Mesendoderm (in vitro differentiated cells): ENCODE measurements at places on chromosomes 1 and 21.
A peak's percentile ranks its signal among the peaks of the same experiment; 100 is the strongest.

DNA sequence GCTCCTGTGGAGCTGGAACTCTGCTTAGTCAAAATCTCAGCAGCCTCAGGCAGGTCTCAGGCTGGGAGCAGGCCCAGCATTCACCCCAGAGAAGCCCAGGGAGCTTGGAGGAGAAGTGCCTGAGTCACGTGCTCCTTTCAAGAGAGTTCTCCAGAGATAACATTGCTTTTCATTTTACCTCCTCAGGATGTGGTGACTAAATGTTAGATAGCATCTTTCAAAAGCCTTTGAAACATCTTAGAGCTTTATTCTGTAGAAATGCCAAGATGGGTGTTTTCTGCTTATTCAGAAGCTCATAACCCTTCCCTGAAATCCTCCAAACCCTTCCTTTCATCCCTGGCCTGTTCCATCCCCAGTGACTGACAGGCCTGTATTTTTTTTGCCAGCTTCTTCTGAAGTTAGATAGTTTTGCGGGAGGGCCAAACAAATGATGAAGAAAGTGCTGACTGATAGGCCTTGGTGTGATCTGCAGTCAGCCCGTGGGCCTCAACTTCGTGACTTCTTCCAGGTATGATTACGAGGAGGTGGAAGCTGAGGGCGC, 58.0 kb downstream of the PGM1 start:
- DNase-seq = no peak
- H3K4me3 ChIP-seq = no peak overlapping the region
- peaks cover 4% of the 10 kb centered on the region for H3K36me3 ChIP-seq
- H3K27ac ChIP-seq = no peak overlapping the region
- no peaks in the 10 kb centered on the region for H3K4me1 ChIP-seq

- DNase-seq = no peak
- H3K27me3 ChIP-seq = no peaks in the 10 kb centered on the region
- H3K4me1 ChIP-seq = no peaks in the 10 kb centered on the region
- H3K36me3 ChIP-seq = no peaks in the 10 kb centered on the region
- no peak overlapping the region for H3K27ac ChIP-seq
Measured at GRCh38 chr1:68376441-68376840, 73.3 kb downstream of the RPE65 start.

- H3K36me3 ChIP-seq = no peaks in the 10 kb centered on the region
- DNase-seq = peak; percentile 50
- H3K27me3 ChIP-seq = no peaks in the 10 kb centered on the region
Measured at GRCh38 chr1:12511516-12512468, 106.2 kb downstream of the DHRS3 start.

- H3K27ac ChIP-seq = peak overlapping the region; percentile 25
- no peak for DNase-seq
- H3K27me3 ChIP-seq = no peaks in the 10 kb centered on the region
- no peaks in the 10 kb centered on the region for H3K36me3 ChIP-seq
Measured at GRCh38 chr1:15214527-15214926, 32.5 kb upstream of the FHAD1 start.

DNA sequence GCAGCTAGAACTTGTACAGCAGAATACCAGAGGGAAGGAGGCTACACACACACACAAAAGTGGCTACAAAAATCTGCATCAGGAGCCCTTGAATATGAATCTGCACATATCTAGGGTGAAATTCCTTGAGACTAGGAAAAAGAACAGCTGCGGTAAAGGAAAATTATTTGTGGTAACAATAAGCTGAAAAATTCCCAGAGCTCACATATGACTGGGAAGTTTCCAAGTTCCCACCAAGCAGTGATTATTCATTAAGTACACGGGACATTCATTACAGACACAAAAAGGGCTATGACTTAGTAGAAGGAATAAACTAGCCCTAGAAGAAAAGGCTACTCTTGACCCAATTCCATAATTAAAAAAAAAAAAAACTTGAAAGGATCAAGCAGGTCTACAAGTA, 149.5 kb upstream of the BACE2 start:
- DNase-seq = no peak
- H3K27ac ChIP-seq = no peak overlapping the region
- no peak overlapping the region for H3K4me3 ChIP-seq
- H3K27me3 ChIP-seq = no peaks in the 10 kb centered on the region
- H3K36me3 ChIP-seq = no peaks in the 10 kb centered on the region

DNA sequence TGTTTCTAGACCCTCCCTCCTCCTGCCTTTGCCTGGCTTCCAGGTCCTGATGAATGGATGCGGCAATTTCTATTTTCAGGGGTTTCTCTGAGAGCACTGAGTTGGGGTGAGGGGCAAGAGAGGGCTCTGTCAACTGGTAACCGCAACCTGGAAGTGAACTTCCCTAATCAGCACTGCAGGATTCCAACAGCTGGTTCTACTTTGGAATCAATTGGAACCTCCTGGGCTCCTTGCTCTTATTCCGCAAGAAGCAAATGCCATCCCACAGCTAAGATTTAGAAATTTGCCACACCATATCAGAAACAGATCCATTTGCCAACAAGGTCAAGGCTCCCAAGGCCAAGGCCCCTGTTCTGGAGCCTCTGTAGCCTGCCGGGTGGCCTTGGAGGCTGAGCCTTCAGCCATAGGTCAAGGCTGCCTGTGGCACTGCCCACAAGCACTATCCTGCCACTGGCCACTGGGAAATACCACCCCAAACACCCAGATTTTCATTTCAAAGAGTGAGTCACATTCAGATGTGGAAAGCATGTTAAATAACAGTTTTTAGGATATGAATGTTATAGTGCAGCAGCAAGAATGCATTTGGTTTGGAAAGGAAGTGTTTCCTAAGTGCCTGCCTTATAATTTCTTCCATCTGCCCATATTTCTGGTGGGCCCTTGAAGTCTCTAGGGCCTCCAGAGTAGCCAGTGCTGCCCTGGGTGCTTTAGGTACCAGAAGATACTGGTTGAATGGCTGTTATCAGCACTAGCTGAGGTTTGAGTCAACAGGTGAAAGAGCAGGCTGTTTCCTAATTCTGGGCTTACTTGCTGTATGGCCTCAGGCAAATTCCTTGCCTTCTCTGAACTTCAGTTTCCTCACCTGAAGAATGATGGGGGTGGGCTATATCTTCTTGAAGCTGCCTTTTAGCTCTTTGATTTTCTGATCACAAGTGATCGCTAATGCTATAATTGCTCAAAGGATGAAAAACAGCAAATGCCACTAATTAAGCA, 56.3 kb upstream of the JUN start:
- H3K27ac ChIP-seq = no peak overlapping the region
- H3K4me1 ChIP-seq = no peaks in the 10 kb centered on the region
- no peaks in the 10 kb centered on the region for H3K36me3 ChIP-seq
- DNase-seq = peak; percentile 52
- no peaks in the 10 kb centered on the region for H3K27me3 ChIP-seq
- H3K4me3 ChIP-seq = no peak overlapping the region

DNA sequence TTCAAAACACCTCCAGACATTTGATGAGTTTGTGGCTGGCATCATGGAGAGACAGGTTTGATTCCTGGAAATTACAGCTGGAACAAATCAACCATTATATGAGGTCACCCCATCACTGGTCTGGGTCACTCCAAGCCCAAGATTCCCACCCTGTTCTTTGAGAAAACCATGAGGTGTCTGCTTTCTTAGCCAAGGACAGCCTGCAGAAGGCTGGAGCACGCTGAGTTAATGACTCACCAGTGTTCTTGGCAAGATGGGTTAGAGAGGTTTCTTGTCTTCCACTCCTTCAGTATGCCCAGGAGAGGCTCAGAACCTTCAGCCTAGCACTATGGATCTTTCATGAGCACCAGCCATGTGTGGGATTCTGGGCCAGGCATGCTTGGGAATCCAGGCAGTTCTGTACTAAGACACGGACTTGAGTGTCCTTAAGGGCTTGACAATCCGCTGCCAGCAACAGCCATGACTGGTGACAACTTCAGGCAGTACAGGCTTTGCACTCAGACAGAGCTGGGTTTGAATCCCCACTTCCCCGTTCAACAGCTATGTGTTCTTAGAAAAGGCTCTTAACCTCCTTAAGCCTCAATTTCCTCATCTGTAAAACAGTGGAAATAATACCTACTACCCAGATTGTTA, 43.9 kb downstream of the GRHL3 start:
- no peak overlapping the region for H3K27ac ChIP-seq
- no peaks in the 10 kb centered on the region for H3K36me3 ChIP-seq
- no peaks in the 10 kb centered on the region for H3K27me3 ChIP-seq
- no peak overlapping the region for H3K4me3 ChIP-seq
- no peak for DNase-seq
- H3K4me1 ChIP-seq = no peaks in the 10 kb centered on the region

DNA sequence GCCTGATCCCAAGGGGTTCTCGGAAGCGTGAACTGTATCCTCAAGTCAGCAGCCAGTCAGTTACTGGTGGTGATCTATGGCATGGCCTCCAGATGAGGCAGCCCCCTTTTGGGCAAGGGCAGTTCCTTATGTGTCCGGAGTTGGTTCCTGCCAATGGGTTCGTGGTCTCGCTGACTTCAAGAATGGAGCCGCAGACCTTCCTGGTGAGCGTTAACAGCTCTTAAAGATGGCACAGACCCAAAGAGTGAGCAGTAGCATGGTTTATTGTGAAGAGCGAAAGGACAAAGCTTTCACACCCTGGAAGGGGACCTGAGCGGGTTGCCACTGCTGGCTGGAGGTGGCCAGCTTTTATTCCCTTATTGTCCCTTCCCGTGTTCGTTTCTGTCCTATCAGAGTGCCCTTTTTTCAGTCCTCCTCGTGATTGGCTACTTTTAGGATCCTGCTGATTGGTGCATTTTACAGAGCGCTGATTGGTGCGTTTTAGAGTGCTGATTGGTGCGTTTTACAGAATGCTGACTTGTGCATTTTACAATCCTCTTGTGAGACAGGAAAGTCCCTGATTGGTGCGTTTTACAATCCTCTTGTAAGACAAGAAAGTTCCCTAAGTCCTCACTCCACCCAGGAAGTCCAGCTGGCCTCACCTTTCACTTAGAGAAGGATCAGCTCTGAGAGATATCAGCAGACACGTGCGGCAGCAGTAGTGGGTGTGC, 8.9 kb upstream of the IL10RB start:
- no peak overlapping the region for H3K27ac ChIP-seq
- H3K36me3 ChIP-seq = no peaks in the 10 kb centered on the region
- H3K27me3 ChIP-seq = no peaks in the 10 kb centered on the region
- H3K4me1 ChIP-seq = no peaks in the 10 kb centered on the region
- no peak overlapping the region for H3K4me3 ChIP-seq

- H3K4me3 ChIP-seq = peak within 1 kb of the TSS; percentile 81
- peaks cover 7% of the 10 kb centered on the region for H3K36me3 ChIP-seq
- peak within 1 kb of the TSS; percentile 92 for H3K27ac ChIP-seq
- no peaks in the 10 kb centered on the region for H3K27me3 ChIP-seq
- H3K4me1 ChIP-seq = peaks cover 23% of the 10 kb centered on the region
Measured at GRCh38 chr1:247331525-247332214, at the start of gene ZNF496. TSS of gene ZNF496 (minus strand) at chr1:247331867. CDS start at chr1:247329578, 2,289 bp downstream.

- no peaks in the 10 kb centered on the region for H3K36me3 ChIP-seq
- peaks cover 5% of the 10 kb centered on the region for H3K4me1 ChIP-seq
- H3K4me3 ChIP-seq = no peak overlapping the region
- no peak overlapping the region for H3K27ac ChIP-seq
- no peaks in the 10 kb centered on the region for H3K27me3 ChIP-seq
Measured at GRCh38 chr1:22790232-22791008, 79.8 kb downstream of the EPHB2 start.

DNA sequence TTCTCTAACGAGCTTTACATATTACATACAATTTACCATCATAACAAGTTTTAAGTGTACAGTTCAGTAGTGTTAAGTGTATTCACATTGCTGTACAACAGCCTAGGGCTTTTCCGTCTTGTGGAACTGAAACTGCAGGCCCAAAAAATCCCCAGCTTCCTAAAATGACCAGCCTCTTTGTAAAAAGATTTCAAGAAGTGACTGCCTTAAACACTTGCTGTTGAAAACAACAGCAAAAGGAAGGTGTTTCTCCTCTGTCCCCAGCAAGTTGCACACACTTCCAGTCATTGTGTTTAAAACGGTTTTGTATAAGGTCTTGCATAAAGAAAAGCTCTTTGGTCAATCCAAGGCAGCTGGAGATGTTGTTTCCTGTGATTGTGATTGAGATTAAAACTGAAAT, 16.0 kb upstream of the GBP1 start:
- no peak for DNase-seq
- no peaks in the 10 kb centered on the region for H3K4me1 ChIP-seq
- no peaks in the 10 kb centered on the region for H3K27me3 ChIP-seq
- H3K36me3 ChIP-seq = no peaks in the 10 kb centered on the region
- H3K4me3 ChIP-seq = no peak overlapping the region

DNA sequence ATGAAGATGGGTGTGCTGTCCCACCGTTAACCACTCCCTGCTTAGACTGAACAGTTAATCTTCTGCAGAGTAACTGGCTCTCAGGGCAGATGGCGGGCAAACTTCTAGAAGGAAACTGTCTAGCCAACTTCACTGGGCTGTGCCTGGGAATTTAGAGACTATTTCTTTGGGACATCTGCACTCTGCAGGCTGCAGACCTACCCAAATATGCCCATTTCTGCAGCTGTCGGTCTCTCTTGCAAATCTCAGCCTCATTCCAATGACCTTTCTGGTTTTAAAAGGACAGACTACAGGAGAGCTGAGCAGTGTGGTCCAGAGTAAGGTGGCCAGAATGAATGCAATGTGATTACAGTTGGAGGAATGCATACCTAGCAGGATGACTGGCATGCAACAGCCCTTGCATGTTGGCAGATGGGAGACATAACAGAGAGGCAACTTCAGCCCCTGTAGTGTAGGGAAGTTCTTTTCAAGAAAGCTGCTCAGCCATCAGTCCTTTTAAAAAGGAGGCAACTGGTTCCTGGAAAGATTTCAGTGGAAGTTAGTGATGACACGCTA, 26.3 kb upstream of the IL20 start:
- no peaks in the 10 kb centered on the region for H3K36me3 ChIP-seq
- no peak overlapping the region for H3K4me3 ChIP-seq
- no peaks in the 10 kb centered on the region for H3K27me3 ChIP-seq
- DNase-seq = no peak
- H3K4me1 ChIP-seq = no peaks in the 10 kb centered on the region

GRCh38 chr1:34549199-34549598, 205.6 kb upstream of the GJB5 start:
- peak; percentile 75 for DNase-seq
- H3K27ac ChIP-seq = no peak overlapping the region
- no peaks in the 10 kb centered on the region for H3K27me3 ChIP-seq
- no peak overlapping the region for H3K4me3 ChIP-seq
- no peaks in the 10 kb centered on the region for H3K4me1 ChIP-seq

- H3K27ac ChIP-seq = no peak overlapping the region
- H3K36me3 ChIP-seq = no peaks in the 10 kb centered on the region
- no peak for DNase-seq
- no peaks in the 10 kb centered on the region for H3K27me3 ChIP-seq
- H3K4me3 ChIP-seq = no peak overlapping the region
- peaks cover 2% of the 10 kb centered on the region for H3K4me1 ChIP-seq
Measured at GRCh38 chr21:42913476-42913875, 12.0 kb downstream of the ERVH48-1 start.

GRCh38 chr1:215819114-215819513, 252.0 kb downstream of the KCTD3 start:
- H3K4me3 ChIP-seq = no peak overlapping the region
- peak; percentile 30 for DNase-seq
- no peaks in the 10 kb centered on the region for H3K36me3 ChIP-seq
- no peak overlapping the region for H3K27ac ChIP-seq

- H3K4me3 ChIP-seq = no peak overlapping the region
- no peaks in the 10 kb centered on the region for H3K27me3 ChIP-seq
- H3K4me1 ChIP-seq = peaks cover 2% of the 10 kb centered on the region
- no peaks in the 10 kb centered on the region for H3K36me3 ChIP-seq
- DNase-seq = peak; percentile 46
Measured at GRCh38 chr1:1299686-1300351, 7.9 kb downstream of the ACAP3 start.
